ENCODE measurements at places on chromosomes 11 and 22.

DNA sequence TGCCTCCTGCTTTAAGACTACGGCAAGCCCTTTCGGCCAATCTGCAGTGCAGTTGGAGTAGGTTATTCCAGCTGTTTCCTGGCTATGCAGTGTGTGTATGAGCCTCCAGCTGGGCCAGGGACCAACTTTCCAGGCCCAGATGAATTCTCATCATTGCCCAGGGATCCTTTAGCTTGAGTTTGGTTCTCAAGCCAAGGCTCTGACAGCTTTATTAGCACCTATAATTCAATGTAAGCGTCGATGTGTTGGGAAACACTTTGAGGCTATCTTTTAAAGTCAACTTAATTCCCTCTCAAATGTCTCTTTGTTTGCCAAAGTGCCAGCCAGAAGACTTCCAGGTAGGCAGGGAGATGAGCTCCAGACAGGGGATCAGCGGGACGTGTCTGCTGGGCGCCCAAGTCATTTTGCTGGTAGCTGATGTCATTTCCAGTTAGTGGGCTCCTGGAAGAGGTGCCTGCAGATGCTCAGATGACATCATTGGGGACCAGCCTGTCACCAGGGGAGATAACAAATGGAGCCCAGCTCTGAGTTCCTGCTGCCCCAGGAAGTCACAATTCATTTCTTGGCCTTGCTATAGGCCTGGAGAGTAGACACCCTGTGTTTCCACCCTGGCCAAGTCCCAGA lies 520.4 kb downstream of the SOX6 start:
- no peak for DNase-seq

DNA sequence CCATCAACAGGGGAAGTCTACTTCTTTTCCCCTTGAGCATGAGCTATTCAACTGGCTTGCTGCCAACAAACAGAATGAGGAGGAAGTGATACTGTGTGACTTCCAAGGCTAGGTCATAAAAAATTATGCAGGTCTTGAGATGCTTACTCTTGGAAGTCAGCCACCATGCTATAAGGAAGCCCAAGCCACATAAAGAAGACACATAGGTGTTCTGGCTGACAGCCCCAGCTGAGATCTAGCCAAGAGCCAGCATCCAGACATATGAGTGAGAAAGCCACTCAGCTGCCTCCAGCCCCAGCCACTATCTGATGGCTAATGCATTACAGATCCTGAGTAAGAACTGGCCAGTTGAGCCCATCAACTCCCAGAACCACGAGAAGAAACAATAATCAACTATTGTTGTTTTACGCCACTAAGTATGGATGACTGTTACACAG lies 31.0 kb upstream of the PPP2R1B start:
- DNase-seq: no peak

- no peak for DNase-seq
These were observed 1514.4 kb downstream of the BRD1 start for GRCh38 chr22:48313175-48313830.

GRCh38 chr22:26740253-26740652 lies 82.9 kb downstream of the MIAT start:
- no peak for DNase-seq

DNA sequence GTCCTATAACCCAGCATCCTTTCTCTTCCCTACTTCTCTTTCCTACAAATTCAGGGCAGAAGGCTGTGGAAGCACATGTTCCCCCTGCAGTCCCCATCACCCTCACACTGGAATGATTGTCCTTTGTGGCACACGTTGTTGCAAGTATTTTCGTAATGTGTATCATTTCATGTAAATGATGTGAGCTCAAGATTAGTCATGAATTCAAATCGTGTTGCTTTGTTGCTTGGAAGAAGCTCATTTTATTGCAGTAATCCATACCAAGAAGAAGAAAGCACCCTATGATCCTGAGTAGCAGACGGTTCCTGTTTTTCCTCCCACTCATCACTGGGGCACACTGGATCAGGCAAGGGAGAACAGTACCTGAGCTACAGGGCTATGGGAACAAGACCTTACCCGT lies 173.4 kb downstream of the NCAM1 start:
- no peak for DNase-seq

DNA sequence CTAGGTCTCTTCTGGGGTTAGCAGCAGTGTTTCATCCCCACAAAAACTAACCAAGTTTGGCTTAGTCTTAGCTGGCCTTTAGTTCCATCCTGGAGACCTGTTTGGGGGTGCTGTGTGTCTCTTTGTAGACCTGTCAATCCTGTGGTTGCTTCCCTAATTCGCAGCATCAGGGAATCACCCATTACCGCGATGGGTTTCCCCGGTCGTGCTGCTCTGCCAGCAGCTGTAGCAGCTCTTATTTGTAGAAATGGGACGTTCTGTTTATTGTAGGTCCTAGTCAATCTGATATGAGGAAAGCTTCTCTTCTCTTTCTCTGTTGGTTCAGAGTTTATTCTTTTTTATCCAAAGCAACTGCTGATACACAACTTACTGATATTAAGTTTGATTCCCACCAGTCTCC lies 91.6 kb downstream of the CECR2 start:
- DNase-seq: no peak

- no peak for DNase-seq
These were observed 42.6 kb upstream of the P4HA3 start for GRCh38 chr11:74354036-74354435.

DNA sequence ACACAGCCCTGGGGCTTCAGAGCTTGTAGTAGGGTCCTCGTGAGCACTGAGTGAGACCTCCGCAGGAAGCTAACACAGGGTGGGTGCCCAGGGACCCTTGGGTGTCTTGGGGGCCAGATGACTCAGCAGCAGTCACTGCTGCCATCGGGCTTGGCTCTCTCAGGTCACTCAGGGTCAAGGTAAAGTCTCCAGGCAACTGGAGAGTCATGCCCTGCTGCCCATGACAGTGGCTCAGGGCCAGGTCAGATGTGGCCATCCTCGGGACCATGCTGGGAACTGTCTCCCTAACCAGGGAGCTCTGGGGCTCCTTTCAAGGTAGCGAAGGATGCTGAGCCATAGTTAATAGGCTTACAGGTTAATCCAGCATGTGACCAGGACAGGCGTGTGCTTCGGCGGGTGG lies 44.4 kb upstream of the SLC22A12 start:
- DNase-seq: no peak

- no peak for DNase-seq
These were observed 140.5 kb downstream of the CTTN start for GRCh38 chr11:70538641-70539359.

DNA sequence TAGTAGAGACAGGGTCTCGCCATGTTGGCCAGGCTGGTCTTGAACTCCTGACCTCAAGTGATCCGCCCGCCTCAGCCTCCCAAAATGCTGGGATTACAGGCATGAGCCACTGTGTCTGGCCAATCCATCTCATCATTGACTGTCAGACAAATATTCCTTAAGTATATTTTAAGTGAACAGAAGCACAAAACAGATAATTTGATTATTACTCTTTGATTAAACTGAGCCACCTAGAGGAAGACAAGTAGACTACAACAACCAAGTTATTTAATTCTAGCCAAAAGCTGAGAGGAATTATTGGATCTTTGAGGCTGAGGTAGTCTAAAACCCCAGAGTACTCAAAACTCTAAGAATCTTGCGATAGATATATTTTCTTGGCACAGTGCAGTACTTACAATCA lies 1.2 kb downstream of the ACRV1 start:
- DNase-seq: no peak

DNA sequence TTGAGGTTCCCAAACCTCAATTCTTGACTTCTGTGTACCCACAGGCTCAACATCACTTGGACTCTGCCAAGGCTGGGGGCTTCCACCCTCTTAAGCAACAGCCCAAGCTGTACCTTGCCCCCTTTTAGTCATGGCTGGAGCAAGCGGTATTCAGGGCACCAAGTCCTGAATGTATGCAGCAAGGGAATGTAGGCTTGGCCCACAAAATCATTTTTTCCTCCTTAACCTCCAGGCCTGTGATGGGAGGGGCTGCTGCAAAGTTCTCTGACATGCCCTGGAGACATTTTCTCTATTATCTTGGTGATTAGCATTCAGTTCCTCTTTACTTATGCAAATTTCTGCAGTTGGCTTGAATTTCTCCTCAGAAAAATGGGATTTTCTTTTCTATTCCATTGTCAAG lies 4.9 kb upstream of the OR5L1 start:
- DNase-seq: no peak

DNA sequence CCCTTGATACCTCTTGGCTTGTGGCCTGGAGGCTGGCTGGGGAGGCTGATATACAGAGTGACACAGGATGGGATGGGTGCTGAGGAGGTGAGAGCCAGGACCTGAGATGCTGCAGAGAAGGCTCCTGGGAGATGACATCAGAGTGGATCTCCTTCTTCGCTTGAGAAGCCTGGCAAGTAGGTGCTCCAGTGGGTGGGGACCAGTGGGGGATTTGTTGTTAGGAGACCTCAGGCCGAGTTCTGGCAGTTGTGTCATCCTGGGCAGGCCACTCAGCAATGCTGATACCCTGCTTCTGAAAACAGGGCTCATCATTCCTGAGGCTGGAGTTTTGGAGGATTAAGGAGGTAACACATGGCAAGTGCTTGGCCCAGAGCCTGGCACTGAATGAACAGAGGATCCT lies 1.9 kb upstream of the NDUFV1 start:
- no peak for DNase-seq

Data from esophagus squamous epithelium (tissue), 5 donors.